Upper lobe of right lung (tissue), 1 donor: ENCODE measurements at places on chromosomes 2 and 18. TPM values are rescaled to one million over a fixed set of nuclear protein-coding genes. Genes with fewer than 3 reads are reported as not detected.

The C2orf80 gene
- not detected for total RNA-seq

The STK16 gene
- total RNA-seq = 21.4 TPM

The REG3G gene
- not detected for total RNA-seq

The SIX2 gene
- not detected for total RNA-seq

The SKA1 gene
- 0.52 TPM for total RNA-seq

The CXCR4 gene
- 45.2 TPM for total RNA-seq

The CACNB4 gene
- 15.3 TPM for total RNA-seq

The LDLRAD4 gene
- 18.4 TPM for total RNA-seq

The ACTG2 gene
- total RNA-seq = 37.9 TPM

The DPYSL5 gene
- not detected for total RNA-seq

The FZD7 gene
- 13.6 TPM for total RNA-seq

The AFF3 gene
- total RNA-seq = 44.6 TPM

The CAVIN2 gene
- 185 TPM for total RNA-seq

The HTRA2 gene
- 31.4 TPM for total RNA-seq

The TEX44 gene
- total RNA-seq = not detected

The RASGRP3 gene
- 13.6 TPM for total RNA-seq

The DAPL1 gene
- not detected for total RNA-seq

The OXER1 gene
- total RNA-seq = 1.1 TPM
